ENCODE measurements at places on chromosomes 2 and 18.

DNA sequence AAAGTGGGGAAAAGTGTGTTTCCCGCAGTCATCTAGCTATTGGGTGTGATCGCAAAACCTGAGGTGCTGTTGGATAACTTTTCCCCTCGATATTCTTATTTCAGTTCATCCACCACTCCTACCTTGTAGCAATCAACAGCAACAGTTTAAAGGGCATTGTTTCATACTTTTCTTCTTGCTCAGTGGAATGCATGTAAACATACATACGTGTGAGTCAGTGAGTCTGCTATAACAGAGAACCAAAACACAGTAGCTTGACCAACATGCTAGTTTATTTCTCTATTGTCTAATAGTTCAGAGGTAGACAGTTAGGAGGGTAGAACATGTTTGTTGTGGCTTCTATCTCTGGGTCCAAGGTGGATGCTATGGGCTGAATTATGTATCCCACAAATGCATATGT, 77.6 kb upstream of the FOXI3 start:
- DNase-seq: no peak

DNA sequence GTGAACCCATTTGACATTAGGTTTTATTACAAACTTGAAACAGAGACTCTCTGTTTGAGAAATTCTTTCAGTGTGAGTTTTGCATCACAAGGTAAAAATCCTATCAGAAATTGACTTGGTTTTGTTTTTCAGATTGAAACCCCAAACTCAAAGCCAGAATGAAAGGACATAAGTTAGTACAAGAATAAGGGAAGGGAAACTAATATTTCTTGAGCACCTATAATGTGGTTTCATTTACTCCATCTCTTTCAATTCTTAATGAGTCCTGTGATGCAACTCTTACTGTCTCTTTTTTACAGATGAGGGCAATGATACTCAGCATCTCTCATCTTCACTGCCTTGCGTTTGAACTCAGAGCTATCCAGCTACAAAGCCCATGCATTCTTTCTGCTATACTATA, 210.0 kb upstream of the SIX3 start:
- no peak for DNase-seq

DNA sequence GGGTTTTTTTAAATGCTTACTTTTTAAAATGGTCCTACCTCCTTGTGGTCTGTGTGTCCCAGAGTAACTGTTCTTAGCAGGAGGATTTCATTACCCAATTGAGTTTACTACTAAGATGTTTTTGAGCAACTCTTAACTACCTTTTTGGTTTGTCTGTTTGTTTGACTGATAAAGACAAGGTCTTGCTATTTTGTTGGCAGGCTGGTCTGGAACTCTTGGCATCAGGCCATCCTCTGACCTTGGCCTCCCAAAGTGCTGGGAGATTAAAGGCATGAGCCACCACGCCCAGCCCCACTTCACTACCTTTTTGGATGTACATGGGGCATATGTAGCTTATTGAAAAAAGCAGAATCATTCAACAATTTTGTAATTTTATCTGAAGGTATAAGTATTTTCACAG, 14.9 kb downstream of the MRPS9 start:
- no peak for DNase-seq

DNA sequence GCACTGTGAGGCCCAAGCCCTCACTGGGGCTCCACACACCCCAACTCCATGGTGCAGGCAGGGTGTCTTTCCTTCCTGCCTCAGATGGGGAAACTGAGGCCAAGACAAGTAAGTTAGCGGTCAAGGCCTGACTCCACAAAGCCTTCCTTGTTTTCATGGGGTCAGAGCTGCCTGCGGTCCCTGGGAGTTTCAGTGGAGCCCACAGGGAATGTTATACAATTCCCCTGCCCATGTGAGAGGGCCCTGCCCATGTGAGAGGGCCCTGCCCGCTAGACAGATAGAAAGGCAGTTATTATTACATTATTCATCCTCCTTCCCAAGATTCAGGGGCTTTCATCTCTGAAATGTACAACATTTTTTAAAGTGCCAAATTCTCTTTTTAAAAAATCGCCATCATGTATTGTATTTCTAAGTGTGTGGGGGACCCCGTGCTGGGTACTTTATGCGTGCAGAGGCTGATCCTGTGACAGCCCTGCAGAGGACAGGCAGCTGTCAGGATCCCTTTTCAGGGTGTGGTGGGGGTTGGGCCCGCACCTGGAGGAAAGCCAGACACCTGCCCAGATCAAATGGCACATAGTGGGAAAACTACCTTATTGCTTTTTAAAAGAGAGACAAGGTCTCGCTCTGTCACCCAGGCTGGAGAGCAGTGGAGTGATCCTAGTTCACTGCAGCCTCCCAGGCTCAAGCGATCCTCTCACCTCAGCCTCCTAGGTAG, 23.4 kb downstream of the FBLN7 start:
- no peak for DNase-seq
